ENCODE measurements at places on chromosomes 12 and 14.

DNA sequence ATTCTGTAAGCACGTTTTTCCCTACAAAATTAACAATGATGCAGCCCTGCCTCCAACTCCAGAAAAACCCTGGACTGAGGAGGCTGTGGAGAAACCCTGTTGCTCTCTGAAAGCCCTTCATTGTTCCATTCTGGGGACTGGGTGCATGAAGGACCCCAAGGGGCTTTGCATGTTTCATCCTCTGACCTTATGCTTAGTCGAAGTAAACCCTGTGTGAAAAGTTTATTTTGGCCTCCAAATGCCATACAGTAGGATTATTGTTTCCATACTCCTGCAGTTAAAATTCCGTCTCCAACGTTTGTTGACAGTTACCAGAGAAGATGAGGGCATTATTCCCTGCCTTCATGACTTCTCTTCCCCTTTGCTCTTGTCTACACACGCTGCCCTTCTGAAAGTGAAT is 46.0 kb downstream of the CKB start:
- DNase-seq, result no peak

DNA sequence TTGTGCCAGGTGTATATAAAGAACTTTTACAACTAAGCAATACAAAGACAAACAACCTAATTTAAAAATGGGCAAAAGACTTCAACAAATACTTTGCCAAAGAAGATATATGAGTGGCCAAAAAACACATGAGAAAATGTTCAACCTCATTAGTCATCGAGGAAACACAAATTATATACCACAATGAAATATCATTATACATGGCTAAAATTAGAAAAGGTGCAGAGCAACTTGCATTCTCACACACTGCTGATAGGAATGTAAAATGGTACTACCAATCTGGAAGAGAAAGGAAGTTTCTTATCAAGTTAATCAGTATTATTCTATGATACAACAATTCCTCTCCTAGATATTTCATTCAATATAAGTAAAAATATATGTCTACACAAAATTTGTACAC is 131.6 kb upstream of the FRMD6 start:
- DNase-seq, result no peak

GRCh38 chr14:96082420-96083300 is 43.5 kb downstream of the C14orf132 start:
- no peak for DNase-seq

DNA sequence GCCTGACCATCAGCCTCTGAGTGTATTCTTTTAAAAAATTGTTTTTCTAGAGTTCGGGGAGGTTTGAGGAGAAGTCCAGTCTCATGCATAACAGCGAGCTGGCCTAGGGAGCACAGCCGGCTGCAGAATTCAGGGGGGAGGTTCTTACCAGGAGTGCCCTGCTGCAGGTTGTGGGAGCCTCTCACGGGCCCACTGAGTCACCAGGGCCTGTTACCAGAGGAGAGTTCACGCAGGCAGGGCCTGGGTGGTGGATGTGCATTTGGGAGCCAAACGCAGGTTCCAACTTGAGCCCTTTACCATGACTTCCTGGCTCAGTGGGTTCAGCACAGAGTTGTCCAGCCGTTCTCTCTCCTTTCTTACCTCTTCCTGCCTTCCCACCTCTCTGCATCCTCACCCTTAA is 14.4 kb downstream of the CD9 start:
- DNase-seq, result no peak

DNA sequence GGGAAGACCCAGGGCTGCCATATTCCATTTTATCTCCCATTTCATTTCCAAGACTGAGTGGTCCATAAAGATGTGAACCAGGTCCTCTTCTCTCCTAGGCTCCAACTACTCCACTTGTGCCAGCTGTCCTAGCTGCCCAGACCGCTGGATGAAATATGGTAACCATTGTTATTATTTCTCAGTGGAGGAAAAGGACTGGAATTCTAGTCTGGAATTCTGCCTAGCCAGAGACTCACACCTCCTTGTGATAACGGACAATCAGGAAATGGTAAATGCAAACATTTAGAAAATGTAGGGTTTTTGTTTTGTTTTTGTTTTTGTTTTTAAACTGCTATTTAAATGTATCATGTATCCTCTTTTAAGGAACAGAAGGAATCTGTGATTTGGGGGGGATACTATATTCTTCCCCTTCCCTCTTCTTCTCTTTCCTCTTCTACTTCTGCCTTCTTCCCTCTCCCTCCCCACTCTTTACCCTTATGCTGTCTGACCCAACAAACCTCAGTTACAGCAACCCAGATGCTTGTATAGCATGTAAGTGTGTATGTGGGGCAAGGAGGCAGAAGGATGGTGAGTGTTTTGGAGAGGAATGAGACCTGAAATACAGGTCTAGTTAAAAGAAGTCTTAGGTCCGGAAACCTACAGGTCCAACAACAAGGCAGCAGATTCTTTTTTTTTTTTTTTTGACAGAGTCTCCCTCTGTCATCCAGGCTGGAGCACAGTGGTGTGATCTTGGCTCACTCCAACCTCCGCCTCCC is 5.9 kb downstream of the KLRG1 start:
- no peak for DNase-seq

DNA sequence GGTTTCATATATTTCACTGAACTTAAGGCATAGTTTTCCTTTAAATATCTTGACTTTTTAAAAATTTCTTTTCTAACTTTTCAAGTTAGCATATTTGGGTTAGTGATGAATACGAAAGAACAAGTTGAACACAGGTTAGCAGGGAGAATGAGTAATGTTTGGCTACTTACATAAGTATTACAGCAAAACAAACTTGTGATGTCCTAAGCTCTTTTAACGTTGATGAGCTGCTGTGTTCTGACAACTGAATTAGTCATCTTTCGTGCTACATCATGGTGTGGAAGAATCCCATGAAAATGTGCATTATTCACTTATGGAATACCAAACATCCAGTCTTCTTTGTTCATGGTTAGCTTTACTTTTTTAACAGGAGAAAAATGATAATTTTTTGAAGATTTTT is 36.3 kb upstream of the PDZRN4 start:
- DNase-seq, result no peak

GRCh38 chr14:60974090-60974651 is 6.7 kb downstream of the TRMT5 start:
- no peak for DNase-seq

DNA sequence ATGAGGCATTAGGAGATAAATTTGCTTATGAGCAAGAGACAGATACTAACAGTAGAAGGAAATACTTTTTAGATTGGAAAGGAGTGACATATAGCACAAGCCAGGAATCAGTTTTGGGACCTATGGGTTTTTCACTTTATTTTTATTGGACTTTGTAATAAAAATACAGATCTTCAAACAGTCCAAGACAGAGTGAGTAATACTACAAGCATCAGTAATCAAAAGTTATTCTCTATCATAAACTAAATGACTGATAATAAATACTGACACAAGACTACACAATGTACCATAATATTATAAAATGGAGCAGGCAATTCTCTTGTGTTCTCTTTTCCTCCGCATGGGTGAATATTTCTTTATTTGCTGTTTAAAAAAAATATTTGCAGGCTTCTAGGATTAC is 85.8 kb downstream of the DERA start:
- DNase-seq, result no peak

GRCh38 chr12:2647186-2647585 is 147.6 kb upstream of the FKBP4 start:
- no peak for DNase-seq

GRCh38 chr12:2076196-2076570 is 23.4 kb downstream of the CACNA1C start:
- DNase-seq, result no peak

GRCh38 chr12:88801227-88802095 is 221.2 kb upstream of the KITLG start:
- no peak for DNase-seq

DNA sequence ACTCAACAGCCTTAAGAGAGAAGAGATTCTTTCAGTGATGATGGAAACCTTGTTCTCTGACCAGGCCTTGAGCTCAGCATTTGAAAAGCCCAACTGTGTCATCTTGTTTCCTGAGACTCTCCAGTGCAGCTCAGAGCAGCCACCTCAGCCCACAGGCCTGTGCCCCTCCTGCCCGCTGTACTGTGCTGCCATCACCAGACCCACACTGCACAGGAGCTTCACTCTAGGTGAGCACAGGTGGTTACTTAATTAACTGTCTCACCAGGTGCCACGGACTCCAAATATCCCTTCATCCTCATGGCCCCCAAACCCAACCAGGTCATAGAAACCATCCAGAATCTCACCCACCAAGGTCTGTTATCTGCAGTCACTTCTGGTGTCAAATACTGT is 51.3 kb downstream of the JAG2 start:
- no peak for DNase-seq

DNA sequence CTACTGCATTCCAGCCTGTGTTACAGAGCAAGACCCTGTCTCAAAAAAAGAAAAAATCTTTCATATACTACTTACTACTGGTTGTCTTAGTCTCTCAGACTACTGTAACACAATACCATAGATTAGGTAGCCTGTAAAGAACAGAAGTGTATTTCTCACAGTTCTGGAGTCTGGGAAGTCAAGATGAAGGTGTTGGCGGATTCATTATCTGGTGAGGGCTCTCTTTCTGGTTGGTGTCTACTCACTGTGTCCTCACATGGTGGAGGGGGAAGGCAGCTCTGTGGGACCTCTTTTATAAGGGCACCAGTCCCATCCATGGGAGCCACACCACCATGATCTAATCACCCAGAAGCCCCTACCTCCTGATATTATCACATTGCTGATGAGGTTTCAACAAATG is 14.4 kb downstream of the WDR20 start:
- no peak for DNase-seq

DNA sequence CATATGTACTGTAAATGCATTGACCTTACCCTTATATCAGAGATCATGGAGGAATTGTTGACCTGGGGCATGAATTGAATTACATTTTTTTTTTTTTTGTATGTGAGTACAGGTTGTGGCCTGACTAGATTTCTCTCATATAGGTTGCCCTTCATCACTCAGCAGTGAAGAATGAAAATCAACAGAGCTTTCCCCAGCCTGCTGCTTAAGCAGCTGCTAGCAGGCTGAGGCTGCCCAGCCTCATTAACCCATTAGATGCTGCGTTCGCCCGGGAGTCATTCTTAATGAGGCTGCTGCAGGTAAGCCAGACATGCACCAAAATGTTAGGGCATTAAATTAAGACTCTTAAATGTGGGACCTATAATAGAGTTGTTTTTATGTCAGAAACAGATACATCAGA is 236.0 kb downstream of the ETNK1 start:
- no peak for DNase-seq

- no peak for DNase-seq
Observed at GRCh38 chr14:22622255-22622654, 21.9 kb downstream of the OR6J1 start.

DNA sequence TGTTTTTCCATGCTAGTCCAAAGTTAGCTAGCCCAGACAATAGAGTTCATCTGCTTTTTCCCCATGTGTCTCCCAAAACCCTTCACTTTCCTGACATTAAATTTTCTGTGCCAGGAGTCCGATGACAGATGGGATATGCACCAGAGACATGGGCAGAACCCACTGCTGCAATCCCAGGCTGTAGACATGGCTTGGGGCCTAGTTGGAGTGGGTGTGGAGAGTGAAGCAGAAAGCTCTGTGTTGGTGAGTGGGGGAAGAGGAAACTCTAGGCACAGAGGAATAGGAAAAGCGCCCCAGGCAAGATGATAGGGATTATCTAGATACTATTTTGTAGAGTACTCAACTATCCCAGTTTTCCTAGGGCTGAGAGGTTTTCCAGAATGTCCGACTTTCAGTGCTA is 4.8 kb upstream of the KRT74 start:
- DNase-seq, result no peak

- peak; percentile 59 for DNase-seq
Observed at GRCh38 chr12:104171785-104172569, 34.0 kb upstream of the NFYB start.

DNA sequence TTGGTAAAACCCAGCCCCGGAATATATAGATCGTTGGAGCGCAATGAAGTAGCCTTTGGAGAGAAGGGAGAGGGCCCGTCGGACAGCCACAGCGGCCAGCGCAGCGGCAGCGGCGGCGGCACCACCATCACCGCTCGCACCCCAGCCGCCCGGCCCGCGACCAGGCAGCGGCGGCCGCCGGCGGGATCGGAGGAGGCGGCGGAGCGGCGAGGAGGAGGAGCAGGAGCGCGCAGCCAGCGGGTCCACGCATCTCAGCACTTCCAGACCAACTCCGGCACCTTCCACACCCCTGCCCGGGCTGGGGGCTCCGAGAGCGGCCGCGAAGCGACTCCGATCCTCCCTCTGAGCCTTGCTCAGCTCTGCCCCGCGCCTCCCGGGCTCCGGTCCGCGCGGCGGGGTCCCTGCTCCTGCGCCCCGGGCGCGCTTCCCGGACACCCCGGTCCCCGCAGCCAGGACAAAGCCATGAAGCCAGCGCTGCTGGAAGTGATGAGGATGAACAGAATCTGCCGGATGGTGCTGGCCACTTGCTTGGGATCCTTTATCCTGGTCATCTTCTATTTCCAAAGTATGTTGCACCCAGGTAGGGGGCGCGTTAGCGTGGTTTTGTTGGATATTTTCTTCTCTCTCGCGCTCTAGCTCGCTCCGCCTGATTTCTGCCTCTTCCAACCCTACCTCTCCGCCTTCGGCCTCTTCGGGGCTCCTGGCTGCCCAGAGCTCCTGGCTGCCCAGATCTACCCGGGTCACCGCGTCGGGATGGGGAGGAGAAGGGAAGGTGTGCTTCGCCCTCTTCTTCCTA is 400 bp downstream of the CHST11 start:
- peak; percentile 81 for DNase-seq

DNA sequence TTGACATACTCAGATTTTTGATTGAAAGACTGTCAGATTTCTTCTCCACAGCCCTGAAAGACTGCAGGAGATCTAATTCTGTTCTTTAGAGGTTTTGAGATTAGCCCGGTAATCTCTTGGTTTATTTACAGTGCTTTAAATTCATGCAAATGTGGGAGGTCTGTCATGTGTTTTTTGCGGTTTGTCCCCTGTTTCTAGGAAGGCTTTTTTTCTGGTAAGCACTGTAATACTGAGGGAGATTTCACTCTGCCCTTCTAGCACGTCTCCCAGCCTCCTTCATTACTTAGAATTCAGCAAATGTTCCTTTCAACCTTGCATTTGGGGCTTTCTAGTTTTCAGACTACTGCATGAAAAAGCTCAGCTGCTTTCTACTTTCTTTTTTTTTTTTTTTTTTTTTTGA is 31.1 kb downstream of the GPHN start:
- DNase-seq, result peak; percentile 10

GRCh38 chr12:61524851-61525250 is 735.4 kb upstream of the USP15 start:
- DNase-seq, result no peak

DNA sequence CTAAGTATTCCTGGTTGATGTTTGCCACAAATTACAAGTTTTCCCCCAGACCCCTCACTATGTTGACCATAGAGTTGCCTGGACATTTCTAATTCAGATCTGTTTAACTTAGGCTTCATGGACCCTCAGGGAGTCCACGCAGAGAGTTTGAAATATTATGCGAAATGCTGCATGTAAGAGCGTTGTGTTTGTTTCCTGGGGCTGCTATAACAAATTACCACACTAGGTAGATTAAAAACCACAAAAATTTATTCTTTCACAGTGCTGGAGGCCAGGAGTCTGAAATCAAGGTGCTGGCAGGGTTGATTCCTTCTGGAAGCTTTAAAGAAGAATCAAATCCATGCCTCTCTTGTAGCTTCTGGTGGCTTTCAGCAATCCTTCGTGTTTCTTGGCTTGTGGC is 177.9 kb upstream of the KITLG start:
- DNase-seq, result no peak

- peak; percentile 6 for DNase-seq
Observed at GRCh38 chr12:38880288-38880687, 25.1 kb downstream of the CPNE8 start.

- DNase-seq, result no peak
Observed at GRCh38 chr12:542395-543113, 82.8 kb downstream of the B4GALNT3 start.

- peak; percentile 56 for DNase-seq
Observed at GRCh38 chr12:45730348-45731189, 1.1 kb downstream of the ARID2 start.

- peak; percentile 92 for DNase-seq
Observed at GRCh38 chr14:104976198-104977007, 1.8 kb downstream of the AHNAK2 start.

All from SK-N-SH (cell line).